Esophagus squamous epithelium (tissue), 5 donors: ENCODE measurements at places on chromosomes 16 and 17.

DNA sequence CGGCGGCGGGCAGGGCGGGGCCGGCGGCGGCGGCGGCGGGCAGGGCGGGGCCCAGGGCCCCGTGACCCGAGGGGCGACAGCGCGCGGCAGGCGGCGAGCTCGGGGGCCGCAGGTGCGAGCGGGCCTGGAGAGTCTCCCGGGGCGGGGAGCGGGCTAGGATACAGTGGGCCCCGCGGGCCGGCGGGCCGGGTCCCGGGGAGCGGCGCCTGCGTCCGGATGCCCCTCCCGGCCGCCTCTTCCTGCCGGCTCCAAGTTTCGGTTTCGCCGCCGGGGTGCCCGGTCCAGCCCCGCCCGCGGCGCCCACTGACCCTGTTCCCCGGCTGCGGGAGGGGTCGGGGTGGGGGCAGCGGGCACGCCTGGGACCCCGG, at the start of gene RNF213:
Gene RNF213 (plus strand): TSS at position 62 of the 368 bp plus-strand sequence. CDS start 2,830 bp downstream, outside the sequence.
- no peak for DNase-seq

- DNase-seq = no peak
Measured at GRCh38 chr16:75377729-75378386, 55.4 kb downstream of the CFDP1 start.

DNA sequence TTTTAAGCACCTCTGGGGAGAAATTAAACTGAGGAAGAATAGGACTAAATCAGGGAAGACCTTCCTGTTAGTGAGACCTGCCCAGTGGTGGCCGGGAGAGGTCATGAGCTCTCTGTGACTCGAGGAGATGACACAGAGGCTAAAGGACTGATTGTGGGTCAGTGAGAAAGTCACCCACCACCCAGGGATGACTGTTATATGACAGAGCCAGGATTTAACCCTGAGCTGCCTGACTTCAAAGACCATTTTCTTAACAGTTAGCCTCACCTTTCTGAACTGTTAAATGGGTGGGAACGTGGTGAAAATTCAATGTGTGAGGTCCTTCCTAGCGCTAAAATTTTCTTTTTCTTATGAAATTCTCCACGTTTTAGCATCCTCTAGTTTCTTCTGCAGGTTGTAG, 72.5 kb downstream of the WSB1 start:
- DNase-seq = no peak

DNA sequence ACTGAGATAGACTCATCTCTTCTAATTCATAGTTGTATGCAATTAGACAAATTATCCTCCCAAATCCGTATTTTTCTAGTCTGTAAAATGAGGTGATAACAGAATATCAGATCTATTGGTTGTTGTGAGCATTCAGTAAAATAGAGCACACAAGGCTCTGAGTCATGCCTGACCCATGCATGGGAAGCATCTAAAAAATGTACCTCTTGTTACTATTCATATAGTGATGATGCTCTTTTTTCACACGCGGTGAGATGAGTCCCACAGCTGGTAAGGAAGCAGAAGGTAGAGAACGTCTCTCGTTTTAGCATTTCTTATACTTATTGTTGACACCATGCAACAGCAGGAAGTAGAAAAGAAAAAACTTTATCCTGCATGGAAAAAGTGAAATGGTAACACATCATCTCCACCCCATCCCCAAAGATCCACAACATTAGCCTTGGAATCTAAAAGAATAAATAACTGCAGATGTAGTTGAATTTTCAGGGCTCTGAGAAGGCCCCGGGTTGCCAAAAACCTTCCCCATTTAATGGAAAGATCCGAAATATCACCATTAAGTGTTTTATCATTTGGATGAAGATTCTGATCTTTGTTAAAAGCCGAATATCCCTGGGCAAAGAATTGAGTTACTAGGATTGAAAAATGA, 215.6 kb downstream of the TMEM114 start:
- no peak for DNase-seq

DNA sequence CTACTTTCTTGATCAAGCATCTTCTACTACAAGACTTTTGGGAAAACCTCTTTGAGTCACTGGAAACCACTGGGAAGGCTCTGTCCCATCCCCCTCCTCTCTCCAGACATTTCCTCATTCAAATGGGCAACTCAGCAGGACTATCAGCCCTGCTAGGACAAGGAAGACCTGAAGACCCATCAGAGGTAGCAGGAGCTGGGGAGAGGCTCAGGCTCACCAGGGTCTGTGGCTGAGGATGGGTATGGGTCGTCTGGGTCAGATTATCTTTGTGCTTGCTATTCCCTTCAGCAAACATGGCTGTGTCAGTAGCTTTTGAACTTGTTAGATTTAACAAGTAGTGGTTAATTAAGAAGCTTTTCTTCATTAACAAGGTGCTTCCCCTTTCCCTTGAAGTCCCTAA, 15.0 kb upstream of the NF1 start:
- no peak for DNase-seq

DNA sequence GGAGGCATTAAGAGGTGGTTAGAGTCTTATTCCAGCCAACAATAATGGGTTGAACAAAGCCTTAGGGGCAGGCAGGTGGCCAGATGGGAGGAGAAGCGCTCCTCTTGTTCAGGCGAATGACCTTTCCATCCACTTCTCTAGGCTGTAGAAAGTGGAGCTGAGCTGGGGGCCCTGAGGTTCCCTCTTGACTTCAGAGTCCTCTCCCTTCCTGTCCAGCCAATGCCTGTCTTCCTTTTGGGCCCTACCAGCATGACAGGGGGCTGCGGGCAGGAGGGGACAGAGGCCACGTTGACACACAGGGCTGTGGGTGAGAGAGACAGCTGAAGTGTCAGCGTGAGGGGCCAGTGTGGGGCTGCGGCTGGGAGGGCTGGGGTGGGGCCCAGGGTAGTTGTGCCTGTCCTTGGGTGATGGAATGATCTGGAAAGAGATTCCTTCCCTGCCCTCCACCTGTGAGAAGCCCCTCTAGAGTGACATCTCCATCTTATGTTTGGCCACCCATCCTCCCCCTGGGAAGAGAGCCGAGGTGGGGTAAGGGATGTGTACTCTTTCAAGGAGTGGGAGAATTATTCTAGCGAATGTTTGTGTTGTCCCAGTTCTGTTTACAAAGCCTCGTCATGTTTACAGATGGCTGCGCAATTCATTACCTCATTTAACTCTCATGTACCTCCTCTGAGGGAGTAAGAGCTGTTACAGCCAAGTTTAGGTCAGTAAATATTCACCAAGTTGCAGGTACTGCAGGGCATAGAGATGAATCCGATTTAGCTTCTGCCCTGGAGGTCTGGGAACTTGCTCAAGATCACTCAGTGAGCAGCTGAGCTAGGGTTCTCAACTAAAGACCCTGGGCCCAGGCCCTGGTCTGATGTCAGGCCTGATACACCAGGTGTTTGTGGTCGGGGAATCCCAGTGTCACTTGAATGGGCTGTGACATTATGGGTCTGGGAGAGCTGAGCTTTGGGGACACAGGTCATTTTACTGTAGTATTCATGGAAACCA, 3.3 kb downstream of the ERBB2 start:
- no peak for DNase-seq

GRCh38 chr17:49571283-49571682, 4.4 kb upstream of the NXPH3 start:
- DNase-seq = no peak

- no peak for DNase-seq
Measured at GRCh38 chr16:67393111-67393787, at the start of gene TPPP3. Gene TPPP3, minus strand, starts transcription at chr16:67393498. Its CDS starts 2,387 bp downstream, at chr16:67391111.

- no peak for DNase-seq
Measured at GRCh38 chr16:63602206-63602927, 1519.5 kb downstream of the CDH11 start.

- no peak for DNase-seq
Measured at GRCh38 chr17:74466828-74467184, 372 bp downstream of the CD300A start.

- no peak for DNase-seq
Measured at GRCh38 chr17:34486761-34487160, 92.6 kb upstream of the TMEM132E start.

DNA sequence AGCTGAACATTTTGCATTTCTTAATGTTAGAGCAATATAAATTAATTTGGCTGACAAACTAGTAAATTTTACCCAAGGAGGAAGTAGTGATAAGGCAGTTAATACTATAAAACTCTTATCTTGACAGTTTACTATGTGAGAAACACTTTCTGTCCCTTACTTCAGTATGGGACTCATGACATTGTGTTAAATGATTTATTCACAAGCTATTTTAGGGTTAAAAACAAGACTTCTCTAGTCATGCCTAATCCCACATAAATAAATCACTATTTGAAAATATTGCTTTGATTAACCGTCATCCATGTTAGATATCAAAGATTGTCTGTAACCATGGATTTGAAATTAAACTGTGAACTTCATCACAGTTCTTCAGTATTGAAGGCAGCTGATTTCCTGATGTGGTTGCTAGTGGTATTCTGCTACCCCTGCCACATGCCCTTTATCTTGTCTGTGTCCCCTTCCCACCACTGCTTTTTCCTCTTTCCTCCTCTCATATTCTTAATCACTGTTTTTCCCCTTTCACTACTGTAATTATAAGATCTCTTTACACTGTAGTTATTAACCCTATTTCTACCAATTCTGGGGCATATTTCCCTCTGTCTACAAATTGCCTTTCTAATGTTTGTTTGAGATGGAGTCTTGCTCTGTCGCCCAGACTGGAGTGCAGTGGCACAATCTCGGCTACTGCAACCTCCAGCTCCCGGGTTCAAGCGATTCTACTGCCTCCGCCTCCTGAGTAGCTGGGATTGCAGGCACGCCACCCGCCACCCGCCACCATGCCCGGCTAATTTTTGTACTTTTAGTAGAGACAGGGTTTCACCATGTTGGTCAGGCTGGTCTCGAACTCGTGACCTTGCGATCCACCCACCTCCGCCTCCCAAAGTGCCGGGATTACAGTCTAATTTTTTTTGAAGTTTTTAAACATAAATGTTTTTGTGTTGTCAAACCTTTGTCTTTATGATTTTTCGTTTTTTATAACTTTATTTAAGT, 95.6 kb downstream of the STXBP4 start:
- DNase-seq = no peak

DNA sequence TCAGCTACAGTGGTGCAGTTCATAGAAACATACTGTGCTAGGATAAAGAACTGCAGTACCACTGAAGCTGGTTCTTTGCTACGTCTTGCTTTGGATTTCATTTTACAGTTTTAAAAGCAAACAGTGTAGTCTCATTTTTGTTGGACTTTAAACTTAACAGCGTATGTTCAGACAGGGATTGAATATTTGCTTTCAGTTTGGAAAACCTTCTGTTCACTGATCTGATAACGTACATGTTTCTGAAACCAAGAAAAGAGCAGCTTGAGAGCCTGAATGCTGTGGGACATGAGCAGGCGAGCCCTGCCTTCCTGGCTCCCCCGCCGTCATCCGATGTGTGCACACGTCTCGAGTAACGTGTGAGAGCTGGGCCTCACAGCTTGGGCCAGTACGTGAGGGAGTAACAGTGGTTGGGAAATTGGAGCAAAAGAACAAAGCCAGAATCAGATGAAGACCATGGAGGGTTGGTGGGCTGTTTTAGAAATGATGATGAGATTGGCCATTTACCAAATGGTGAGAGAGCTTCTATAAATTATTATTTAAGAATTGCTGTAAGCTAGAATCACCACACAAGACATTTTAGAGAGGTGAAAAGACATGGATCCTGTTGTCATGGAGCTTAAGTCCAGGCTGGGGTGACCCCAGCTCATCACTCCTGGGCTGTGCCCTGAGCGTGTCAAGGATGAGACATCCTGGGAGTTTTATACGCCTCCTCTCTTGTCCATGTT, 20.8 kb upstream of the CLEC18C start:
- no peak for DNase-seq

DNA sequence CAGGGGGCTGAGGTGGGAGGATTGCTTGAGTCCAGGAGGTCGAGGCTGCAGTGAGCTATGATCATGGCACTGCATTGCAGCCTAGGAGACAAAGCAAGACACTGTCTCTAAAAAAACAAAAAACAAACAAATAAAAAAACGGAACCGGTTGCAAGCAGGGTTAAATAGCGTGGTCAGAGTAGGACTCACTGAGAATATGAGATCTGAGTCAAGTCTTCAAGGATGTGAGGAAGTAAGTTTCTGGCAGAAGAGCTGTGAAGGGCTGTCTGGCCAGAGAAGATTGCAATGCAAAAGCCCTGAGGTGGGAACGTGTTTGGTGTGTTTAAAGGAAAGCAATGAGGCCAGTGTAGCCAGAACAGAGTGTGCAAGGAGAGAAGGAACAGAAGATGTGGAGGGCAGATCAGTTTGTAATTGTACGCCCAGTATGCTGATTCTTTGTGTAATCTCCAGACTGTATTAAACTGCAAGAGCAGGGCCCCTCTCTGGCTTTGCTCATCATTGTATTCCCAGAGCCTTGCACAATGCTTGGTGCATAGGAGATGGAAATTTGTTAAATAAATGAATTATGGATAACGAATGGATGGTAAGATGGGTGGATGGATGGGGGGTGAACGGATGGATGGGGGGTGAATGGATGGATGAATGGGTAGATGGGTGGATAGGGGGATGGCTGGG, 6.3 kb downstream of the G6PC1 start:
- no peak for DNase-seq

DNA sequence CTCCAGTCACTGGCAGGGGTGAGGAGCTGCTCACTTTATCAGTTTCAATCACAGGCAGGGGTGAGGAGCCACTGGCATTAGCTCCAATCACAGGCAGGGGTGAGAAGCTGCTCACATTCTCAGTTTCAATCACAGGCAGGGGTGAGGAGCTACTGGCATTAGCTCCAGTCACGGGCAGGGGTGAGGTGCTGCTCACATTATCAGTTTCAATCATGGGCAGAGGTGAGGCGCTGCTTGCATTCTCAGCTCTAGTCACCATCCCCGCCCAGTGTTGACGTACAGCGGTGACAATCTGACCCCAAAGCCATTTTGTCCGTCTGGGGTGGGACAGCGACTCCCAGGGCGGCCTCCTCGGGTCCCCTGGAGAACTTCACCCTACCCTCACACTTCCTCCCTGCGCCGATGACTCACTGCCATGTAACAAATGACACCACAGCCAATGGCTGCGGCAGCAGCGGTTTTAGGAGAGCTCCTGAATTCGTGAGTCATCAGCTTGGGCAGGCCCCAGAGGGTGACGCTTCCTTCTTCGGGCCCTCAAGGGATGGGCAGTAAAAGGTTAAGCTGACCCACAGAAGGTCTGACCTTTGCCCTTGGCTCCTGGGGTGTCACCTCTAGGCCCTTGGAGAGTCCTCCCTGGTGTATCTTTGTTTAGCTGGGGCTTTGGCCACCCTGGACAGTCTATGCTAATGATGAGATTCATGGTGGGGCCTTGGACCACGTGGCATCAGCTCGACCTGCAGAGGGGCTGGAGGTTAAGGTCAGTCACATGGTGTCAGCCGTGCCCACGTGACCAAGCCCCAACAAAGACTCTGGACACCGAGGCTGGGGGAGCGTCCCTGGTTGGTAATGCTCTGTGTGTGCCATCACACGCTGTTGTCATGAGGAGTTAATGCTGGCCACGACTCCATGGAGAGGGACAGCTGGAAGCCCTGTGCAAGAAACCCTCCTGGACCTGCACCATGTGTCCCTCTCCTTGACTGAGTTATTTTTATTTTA, 171.7 kb downstream of the C16orf95 start:
- no peak for DNase-seq

- no peak for DNase-seq
Measured at GRCh38 chr16:8453359-8453758, 137.0 kb downstream of the TMEM114 start.
